ENCODE measurements at places on chromosomes 2 and 18.

DNA sequence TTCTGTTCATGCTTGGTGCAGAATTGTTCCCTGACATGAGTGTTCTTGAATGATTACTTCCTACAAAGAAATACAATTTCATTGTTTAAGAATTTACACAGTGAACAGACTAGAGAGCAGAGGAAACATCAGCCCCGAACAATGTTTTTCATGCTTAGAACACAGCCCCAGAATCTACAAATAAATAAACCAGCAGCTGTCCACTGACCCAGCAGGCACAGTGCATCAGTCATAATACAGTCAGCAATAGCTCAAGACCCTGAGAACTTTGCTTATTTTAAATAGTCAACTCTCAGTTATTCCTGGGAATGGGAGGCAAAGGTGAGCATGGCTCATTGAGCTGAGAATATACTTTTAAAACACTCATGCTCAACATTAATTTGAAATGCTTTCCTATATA lies 38.4 kb downstream of the XIRP2 start:
- DNase-seq: no peak

- DNase-seq: no peak
Observed at GRCh38 chr2:46780801-46781445, 134.7 kb downstream of the MCFD2 start.

DNA sequence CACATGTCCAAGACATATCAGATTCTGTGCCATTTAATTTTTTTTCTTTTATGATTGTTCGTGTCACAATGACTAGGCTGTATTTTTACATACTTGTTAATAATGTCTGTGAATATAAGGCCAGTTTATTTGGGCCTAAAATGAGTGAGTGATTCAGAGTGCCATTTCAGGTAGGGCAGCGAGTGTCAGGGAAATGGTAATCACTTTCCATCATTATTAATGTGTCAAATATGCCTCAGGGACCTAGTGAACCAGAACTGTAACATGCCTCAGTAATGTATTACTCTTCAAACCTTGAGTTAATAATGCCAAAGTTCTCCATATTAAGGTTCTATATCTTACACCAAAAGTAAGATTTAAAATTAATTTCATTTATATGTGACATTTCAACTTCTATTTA lies 8.6 kb downstream of the FAM171B start:
- DNase-seq: no peak

GRCh38 chr2:238614376-238614775 lies 187.6 kb downstream of the ASB1 start:
- DNase-seq: no peak

GRCh38 chr2:156343096-156343939 lies 10.8 kb upstream of the NR4A2 start:
- DNase-seq: peak; percentile 25

GRCh38 chr2:79294994-79295393 lies 135.4 kb upstream of the REG3A start:
- no peak for DNase-seq

DNA sequence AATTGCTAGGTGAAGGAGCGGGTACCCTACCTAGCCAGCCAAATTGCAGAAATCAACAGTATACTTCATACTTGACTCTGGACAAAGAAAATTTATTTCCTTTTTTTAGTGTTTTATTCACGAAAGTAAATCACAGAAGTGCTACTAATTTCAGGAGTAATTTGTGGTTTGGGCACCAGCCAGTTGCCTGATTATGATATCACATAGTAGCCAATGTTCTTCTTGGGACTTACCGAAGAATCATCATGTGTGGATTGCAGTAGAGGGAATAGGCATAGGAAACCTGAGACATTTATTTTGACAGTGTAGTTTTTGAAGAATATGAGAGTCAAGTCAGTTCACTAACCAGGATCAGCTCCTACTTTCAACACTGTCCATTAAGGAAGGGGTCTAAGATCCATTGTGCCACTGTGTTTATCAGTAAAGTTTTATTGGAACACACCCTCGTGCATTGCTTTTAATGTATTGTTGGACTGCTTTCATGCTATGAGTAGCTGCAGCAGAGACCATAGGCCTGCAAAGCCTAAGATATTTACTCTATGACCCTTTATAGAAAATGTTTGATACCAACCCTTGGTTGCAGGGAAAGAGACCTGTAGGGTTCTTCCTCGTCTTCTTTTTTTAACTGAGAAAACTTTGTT lies 32.1 kb downstream of the TNFRSF11A start:
- DNase-seq: peak; percentile 39

GRCh38 chr2:109448207-109448606 lies 165.6 kb downstream of the SEPTIN10 start:
- no peak for DNase-seq

GRCh38 chr2:83280391-83280790 lies 1178.7 kb downstream of the SUCLG1 start:
- DNase-seq: no peak

- no peak for DNase-seq
Observed at GRCh38 chr2:217414429-217414828, 554.6 kb upstream of the TNP1 start.

- no peak for DNase-seq
Observed at GRCh38 chr2:232388324-232388891, 9.9 kb downstream of the ALPP start.

GRCh38 chr2:199462956-199463692 lies 5.4 kb upstream of the SATB2 start:
- peak; percentile 66 for DNase-seq

DNA sequence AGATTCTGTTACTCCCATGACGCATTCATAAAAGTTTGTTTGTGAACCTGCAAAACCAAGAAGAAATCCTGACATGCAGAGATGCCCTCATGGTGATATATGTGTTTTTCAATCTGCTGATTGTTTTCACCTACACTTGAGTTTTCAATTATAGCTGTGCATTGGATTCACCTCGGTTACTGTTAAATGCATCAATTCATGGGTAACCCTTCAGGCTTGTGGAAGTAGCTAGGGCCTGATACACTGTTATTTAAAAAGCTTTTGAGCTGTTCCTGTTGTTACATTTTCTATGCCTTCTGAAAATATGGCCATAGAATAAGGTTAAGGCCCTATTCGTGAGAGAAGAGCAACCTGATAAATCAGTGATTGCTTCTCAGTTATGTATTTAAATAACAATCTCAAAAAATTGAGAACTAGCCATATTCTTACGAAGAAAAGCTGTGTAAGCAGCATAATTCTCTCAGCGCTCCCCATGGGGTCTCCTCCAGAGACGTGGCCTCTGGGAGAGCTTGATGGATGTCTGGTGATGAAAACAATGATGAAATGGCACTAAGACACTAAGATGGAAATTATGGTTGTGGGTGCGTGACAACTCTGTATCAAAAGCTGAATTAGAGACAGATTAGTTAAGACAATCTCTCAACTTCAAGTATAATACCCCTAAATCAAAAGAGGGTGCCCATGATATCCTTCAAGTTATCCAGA lies 60.5 kb downstream of the RIT2 start:
- no peak for DNase-seq

GRCh38 chr2:235594041-235594440 lies 100.2 kb downstream of the AGAP1 start:
- DNase-seq: peak; percentile 42

DNA sequence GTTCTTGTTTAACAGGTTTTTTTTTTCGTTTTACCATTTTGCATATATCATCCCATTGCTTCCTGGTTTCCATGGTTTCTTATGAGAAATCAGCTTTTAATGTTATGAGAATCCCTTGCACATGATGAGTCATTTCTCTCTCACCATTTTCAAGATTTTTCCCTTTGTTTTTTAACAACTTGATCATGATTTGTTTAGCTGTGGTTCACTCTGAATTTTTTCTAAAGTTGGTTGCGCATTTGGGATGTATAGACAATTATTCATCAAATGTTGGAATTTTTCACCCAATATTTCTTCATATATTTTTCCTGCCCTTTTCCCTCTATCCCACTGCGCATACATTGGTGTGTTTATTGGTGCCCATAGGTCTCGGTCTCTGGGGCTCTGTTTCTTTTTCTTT lies 42.4 kb upstream of the BIN1 start:
- DNase-seq: no peak

DNA sequence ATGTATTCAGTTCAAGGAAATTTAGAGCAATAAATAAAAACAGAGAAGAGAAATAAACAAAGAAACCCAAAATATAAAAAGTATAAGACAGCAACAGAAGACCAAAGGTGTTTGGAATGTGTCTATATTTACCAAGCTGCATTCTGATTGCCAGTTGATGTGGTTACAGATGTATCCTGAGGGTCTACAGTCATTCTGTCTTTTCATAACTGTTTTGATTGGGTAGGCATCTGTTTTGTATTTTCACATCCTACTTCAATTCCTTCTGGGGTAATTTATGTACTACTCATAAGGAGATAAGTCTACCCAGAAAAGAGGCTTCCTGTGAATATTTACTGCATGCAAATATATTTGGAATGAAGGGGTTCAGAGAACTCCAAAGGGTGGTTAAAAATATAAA lies 596.8 kb upstream of the GCFC2 start:
- no peak for DNase-seq

- DNase-seq: no peak
Observed at GRCh38 chr2:240985881-240986786, 12.3 kb upstream of the SNED1 start.

- no peak for DNase-seq
Observed at GRCh38 chr2:229952256-229952835, 30.0 kb downstream of the FBXO36 start.

DNA sequence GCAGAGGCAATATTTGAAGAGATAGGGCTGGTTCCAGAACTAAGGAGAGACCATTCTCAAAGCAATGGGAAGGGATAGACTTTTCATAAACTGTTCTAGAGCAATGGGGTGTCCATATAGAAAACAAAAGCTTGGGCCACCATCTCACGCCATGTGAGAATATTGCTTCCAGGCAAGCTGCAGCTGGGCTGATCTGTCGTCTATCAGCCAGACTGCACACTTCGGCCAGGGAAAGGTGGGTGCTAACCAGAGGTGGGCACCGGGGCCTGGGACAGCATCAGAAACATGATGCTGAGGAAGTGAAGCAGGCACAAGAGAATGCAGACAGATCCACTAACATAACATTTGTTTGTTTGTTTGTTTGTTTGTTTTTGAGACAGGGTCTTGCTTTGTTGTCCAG lies 43.7 kb downstream of the MYO7B start:
- DNase-seq: no peak

- DNase-seq: no peak
Observed at GRCh38 chr2:36357847-36358659, 2.5 kb downstream of the CRIM1 start.

DNA sequence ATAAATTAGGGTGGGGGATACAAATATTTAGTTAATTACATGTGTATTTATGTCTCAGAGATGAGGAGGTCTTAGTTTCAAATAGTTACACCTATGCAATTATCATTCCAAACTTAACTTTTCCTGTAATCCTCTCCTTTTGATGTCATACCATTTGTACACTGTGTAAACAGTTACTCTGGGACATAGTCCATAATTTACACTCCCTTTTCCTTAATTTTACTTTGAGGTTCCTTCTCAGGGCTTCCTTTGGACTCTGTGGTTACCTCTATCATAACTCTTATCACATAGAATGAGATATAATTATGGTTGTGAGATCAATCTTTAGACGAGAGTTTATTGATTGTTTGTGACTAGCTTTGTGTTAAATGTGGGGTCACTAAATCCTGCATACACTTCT lies 84.4 kb downstream of the DPP10 start:
- DNase-seq: no peak

GRCh38 chr2:182784058-182784706 lies 68.1 kb downstream of the DNAJC10 start:
- no peak for DNase-seq

GRCh38 chr2:156736950-156737349 lies 300.8 kb downstream of the GPD2 start:
- no peak for DNase-seq

- DNase-seq: no peak
Observed at GRCh38 chr2:86195808-86196387, 636 bp upstream of the IMMT start.

DNA sequence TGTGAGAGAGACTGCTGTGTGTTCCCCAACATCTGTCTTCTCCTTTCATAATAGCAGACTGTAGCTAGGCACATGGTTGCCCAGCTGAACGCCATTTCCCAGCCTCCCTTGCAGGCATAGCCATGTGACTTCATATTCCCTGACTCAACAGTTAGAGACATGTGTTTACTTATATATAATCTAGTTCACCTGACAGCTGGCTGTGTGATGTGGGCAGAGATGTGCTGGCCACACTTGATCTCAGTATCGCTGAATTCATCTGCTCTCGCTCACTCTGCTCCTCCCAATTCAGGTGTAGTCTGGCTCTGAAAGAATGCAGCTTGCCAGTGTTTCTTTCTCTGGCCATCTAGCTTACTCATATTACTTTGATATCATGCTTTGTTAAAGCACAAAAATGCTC lies 52.3 kb upstream of the SEC11C start:
- no peak for DNase-seq

DNA sequence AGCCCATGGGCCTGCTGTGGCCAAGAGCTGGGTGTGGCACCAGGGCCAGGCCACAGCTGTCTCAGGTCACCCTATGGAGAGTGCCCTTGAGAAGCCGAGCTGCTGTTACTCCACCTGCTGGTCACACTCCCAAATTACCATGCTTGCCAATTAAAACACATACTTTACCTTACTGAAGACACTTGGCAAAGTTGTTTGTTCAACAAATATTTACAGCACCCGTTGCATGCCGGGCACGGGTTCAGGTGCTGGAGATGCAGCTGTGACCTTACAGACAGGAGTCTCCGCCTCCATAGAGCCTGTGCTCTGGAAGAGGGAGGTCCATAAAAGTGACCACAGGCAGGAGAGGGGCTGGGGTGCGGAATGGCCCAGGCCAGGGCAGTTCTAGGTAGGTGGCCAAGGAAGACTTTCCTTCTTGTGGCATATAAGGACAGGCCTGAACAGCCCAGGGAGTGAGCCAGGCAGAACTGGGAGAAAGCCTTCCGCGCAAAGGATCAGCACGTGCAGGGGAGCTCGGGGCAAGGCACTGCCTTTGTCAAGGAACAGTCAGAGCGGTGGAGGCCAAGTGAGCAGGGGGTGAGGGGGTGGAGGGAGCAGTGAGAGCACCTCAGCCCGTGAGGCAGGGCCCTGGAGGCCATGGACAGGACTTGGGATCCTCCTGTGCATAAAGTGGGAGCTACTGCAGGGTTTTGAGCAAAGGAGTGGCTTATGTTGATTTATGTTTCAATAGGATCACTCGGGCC lies 23.6 kb upstream of the RBM44 start:
- DNase-seq: peak; percentile 62

- DNase-seq: no peak
Observed at GRCh38 chr2:4979111-4979510, 713.1 kb upstream of the SOX11 start.

DNA sequence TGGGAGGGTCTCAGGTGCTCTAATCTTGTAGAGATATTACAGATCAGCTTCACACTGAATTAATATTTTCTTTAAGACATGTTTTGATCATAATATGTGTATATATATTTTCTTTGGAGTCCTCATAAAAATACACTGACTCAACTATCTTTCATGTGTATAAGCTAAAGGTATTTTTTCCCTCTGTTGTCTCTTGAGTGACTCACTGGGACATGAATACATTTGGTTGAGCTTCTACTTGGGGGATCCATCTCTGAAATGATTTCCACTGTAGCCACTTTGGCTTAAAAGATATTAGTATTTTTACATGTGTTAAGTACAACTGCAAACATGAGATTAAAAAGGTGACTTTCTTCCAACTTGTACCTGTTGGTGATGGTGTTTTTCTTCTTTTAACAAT lies 140.8 kb downstream of the TTN start:
- DNase-seq: no peak

- DNase-seq: peak; percentile 9
Observed at GRCh38 chr2:121044412-121044811, 240.6 kb downstream of the TFCP2L1 start.
